ENCODE measurements at places on chromosomes 3 and 15.

- no peak for DNase-seq
Observed at GRCh38 chr15:78915341-78916087, 29.3 kb downstream of the CTSH start.

DNA sequence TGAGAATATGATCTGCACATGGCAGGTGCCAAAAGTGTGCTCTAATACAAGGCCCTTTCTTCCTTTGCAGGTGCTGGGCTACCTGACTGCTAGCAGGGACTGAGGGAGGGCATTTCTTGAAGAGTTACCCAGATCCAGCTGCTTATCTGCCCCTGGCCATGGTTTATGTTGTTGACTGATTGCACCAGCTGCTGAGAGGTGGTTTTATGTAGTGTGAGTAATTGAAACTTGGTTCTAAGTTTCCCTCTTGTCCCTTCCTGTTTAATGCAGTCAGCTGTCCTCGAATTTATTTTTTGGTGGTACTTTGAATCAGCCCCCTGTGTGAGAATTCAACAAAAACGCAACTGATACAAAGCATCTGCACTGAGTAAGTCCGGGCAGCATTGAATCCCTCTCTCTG, 288.3 kb upstream of the C2CD4B start:
- no peak for DNase-seq

DNA sequence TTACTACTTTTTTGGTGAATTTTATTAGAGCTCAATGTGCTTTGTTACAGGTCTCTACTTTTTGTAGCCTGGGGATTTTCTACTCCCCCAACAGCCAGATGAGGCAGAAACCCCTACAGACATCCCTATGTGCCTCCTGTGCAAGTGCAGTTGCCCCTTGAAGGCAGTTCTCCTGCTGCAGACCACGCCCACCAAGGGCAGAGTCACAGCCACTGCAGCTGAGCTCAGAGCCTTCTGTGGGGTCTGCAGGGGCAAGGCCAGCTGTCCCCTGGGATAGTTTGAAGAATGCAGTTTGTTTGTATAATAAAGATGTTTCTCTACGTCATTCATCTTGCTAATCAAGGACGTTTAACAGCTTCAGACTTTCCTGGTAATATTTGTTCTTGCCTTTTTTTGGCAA, 76.8 kb downstream of the NPAP1 start:
- no peak for DNase-seq

- DNase-seq = no peak
Observed at GRCh38 chr3:185632996-185633395, 46.9 kb downstream of the SENP2 start.

- DNase-seq = no peak
Observed at GRCh38 chr3:145915787-145916186, 245.2 kb downstream of the PLOD2 start.

DNA sequence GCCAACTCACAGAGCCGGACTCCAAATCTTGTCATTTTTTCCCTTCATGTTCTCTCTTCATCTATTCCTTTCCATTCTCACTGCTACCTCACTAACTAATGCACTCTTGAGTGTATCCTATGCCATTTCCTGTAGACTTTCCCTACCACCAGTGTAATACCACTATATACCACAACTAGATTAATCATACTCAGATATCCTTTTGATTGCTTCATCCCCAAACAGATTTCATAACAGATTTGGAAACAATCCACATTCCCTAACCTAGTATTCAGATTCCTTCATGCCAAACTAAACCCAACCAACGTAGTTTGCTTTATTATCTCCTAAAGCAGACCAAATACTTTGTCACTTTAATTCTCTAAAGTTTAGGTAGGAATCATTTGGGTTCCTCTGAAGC, 2.6 kb upstream of the PLOD2 start:
- peak; percentile 98 for DNase-seq

GRCh38 chr3:59566481-59566975, 516.7 kb upstream of the CFAP20DC start:
- no peak for DNase-seq

- DNase-seq = no peak
Observed at GRCh38 chr3:138907539-138907938, 39.4 kb downstream of the FOXL2 start.

All from fibroblast of skin of right quadriceps (primary cell).